ENCODE measurements at places on chromosomes 12 and 14. TPM values are rescaled to one million over a fixed set of nuclear protein-coding genes. Genes with fewer than 3 reads are reported as not detected.

GPR137C gene
- 0.09 TPM for total RNA-seq

TSPAN11 gene
- 1.0 TPM for total RNA-seq

DNAI7 gene
- total RNA-seq, result 3.8 TPM

PLCZ1 gene
- 0.85 TPM for total RNA-seq

NGB gene
- not detected for total RNA-seq

DNA sequence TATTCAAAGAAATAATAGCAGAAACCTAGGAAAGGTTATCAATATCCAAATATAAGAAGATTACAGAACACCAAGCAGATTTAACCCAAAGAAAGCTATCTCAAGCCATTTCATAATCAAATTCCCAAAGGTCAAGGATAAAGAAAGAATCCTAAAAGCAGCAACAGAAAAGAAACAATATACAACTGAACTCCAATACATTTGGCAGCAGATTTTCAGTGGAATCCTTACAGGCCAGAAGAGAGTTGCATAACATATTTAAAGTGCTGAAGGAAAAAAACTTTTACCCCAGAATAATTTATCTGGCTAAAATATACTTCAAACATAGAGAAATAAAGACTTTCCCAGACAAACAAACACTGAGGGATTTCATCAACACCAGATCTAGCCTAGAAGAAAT lies 54.3 kb downstream of the DENND5B start:
- no peak for DNase-seq

DNA sequence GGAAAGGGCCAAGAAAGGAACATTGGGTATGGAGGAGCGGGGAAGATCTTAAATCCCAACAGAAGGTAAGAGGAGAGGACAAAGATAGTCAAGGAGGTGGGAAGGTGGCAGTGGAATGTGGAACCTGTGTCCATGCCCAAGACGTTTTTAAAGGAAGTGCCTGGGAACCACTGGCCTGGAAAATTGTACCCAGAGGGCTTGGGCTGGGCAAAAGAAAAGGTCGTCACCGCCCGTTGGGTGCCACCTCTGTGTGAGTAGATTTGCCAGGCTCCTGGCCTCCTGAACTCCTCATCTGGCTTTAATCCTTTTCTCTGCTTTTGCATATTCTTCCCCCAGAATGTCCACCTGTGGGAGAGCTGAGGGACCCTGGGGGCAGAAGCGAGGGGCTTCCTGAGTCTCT lies 32.6 kb downstream of the JDP2 start:
- DNase-seq, result no peak

DNA sequence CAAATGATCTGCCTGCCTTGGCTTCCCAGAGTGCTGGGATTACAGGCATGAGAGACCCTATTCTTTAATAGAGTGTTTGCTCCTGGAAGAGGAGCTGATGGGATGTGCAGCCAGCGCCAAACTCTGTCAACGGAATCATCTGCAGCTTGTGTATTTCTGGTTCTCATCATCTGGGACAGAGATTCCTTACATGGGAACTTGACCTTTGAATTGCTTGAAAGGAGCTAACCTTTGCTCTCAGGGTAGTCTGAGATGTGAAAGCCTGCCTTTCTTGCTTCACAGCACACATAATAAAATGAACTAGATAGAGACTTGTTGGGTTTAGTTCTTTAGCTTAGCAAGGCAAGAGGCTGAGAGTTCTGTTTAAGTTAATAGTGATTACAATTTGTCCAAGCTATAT lies 120.0 kb downstream of the OTOGL start:
- DNase-seq, result no peak

DNA sequence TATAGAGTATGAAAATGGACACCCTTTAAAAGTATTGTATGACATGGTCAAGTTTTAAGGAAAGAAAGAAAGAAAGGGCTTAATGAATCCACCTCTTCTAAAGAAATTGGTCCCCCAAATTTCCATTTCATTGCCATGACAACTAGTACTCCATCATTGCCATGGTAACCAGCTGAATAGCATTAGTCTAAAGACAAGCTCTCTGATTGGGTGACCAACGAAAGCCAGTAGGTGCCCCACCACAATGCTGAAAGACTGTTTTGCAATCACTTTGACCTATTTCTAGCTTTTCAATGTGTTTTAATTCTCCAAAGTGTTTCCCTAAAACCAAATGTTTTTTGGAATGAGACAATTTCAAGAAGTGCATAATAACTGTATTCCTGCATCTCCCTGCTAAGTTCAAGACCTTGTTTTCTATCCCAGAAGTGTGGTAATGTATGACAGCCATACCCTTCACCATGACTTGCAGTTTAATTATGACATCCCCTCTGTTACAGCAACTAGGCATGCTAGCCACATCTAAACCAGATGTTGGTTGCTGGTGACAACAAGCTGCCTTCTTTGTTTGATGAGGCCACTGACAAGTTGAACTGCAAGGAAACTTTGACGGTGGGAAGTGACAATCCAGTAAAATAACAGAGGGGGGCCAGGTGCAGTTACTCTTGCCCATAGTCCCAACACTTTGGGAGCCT lies 46.7 kb downstream of the KICS2 start:
- no peak for DNase-seq

GRCh38 chr14:30242744-30243143 lies 315.1 kb upstream of the PRKD1 start:
- no peak for DNase-seq

GRCh38 chr12:52279422-52280318 lies 5.2 kb downstream of the KRT86 start:
- DNase-seq, result no peak

Measured in prostate gland (tissue), 2 donors.